ENCODE measurements at places on chromosomes 12 and 14.

DNA sequence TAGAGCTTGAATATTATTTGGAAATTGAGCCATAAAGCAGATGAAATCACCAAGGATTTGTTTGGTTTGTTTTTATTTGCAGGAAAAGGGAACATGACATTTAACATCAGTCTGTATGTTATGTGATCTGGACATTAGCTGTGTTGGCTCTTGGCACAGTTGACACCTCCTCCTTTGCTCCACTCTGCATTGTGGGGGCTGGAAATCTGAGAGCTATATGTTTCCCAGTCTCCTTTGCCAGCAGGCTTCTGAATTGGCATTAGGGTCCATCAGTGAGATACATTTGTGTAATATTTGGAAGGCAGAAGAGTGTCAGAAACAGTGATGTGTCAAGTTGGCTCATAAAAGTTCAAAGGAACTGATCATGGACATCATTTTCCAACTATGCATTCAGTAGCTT, 322.1 kb upstream of the ATP2B1 start:
- no peak for DNase-seq

GRCh38 chr14:96173636-96174475, 30.8 kb upstream of the BDKRB2 start:
- no peak for DNase-seq

DNA sequence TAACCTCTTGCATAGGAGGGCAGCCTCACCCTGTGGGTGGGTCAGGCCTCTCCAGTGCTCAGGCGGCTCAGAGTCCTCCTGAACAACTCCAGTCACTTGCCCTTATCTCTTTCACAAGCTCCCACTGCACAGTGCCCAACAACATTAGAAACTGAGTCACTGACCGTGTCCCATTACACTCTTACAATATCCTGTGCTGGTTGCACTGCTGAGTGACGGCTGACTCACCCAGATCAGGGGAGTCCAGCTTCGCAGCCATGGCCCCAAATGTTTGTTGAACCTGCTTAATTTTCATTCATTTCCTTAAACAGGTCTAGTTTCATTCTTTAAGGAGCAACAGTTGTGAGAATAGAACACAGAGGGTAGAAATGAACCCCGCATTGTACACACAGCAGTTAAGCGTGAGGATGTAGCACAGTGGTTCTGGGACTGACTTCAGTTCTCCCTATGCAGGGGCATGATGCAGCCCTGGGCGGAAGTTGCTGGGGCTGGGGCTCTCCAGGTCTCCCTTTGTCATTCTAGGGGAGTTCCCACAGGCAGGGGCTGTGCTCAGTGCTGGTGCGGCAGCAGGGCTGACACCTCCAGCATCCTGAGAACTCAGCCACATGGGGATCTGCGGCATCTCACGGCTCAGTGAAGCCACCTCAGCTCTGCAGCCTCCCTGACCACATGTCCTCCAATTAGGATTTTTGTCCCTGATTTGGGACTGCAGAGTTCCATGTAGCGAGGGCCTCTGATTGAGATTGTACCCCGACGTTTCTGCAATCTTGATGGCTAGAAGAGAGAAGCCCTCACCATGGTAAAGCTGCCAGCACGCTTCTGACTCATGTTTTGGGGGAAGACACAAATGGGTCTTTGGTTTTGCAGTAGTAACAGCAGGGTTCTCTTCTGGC, 16.1 kb downstream of the GPR68 start:
- no peak for DNase-seq

DNA sequence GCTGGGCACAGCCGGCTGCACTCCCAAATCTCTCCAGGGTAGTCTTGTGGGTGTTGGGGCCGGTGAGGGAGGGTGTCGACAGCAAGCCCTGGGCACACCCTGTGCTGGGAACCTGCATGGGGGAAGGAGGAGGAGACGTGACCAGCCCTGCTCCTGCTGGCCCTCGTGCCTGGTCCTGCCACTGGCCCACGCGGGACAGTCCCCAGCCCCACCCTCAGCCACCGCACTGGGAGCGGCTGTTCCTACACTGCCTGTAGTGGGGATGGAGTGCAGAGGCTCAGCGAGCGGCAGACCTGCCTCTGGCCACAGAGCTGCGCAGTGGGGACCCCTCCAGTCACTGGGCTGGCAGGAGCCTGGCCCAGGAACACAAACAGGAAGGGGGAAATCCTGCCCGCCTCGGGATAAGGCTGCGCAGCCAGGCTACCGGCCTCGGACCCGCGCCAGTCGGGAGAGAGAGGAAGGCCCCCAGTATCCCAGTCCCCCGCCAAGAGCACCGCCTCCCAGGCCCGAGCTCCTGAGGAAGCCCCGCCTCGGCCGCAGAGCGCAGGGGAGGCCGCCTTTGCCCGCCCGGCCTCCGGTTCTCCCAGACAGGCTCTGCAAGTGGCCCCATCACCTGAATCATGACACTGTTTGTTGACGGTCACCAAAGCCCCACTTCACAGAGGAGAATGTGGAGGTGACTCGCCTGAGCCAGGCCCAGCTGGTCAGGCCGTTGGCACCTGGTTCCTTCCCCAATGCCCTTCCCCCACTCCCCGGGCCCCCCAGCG, 10.6 kb downstream of the AHNAK2 start:
- no peak for DNase-seq

DNA sequence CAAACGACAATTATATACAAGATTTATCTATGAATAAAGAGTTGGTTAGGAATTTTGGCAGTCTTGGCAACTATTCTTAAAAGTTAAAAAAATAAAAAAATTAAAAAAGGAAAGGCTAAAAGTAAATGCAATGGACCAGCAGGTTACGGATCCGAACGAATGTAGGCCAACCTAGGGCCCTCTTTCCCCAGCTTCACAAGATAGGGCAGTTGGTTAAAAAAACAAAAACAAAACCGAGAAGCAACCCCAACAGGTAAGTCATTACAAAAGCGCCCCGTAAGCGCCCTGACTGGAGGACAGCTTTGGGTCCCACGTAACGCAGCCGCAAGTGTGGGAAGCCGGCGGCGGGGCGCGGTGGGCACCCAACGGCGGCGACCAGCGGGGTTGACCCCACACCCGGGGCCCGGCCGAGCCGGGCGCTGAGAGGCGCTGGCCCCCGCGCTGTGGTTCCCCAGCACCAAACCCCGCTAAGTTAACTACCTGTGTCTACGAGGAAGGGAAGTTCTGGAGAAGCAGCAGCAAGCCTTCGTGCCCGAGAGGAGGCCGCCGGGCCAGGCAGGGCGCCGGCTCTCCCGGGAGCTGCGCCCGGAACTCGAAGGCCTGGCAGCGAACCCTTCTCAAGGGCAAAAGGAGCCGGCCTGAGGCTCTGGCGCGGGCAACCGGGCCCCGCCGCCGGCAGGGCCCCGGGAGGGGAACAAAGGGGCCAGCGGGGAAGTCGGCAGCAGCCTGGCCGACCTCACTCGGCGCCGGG, 882 bp downstream of the HECTD1 start:
- DNase-seq = peak; percentile 23

GRCh38 chr14:29803045-29803444, 124.6 kb downstream of the PRKD1 start:
- DNase-seq = no peak

DNA sequence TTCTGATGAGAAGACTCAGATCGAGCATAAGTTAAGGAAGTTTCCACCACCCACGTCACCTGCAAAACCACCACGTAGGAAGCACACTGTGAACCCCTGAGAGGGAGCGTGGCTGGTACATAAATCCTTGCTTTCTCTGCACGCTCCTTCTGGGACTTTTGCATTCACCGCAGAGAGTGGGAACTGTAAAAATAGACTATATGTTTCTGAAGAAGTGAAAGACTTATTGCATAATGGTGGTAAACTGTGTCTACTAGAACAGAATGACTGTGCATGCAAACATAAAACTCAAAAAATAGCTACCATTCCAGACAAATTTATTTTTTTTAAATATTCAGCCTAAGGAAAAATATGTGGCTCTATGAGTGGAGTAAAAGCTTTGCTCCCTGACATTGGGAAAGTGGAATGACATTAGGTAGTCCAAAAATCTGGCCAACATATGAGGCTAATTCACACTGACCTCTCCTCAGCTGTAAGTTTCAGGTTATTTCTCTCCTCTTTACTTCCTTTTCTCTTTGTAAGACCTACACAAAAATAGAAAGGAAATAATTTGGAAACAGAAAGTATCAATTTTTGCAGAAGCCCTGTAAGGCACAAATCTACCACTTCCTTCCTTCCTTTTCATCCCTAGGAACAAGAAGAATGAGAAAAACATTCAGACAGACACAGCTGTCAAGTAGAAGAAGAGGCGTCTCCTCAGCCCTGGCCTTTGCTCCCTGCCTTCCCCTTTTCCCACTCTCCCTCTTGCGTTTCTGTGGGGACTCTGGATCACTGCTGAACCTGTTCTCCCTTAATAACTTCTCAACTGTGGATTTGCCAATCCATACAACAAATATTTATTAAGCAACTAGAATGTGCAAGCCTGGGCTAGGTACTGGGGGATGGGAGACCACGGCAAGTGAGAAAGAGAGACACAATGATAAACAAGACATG, 264.3 kb upstream of the FOXN3 start:
- no peak for DNase-seq

DNA sequence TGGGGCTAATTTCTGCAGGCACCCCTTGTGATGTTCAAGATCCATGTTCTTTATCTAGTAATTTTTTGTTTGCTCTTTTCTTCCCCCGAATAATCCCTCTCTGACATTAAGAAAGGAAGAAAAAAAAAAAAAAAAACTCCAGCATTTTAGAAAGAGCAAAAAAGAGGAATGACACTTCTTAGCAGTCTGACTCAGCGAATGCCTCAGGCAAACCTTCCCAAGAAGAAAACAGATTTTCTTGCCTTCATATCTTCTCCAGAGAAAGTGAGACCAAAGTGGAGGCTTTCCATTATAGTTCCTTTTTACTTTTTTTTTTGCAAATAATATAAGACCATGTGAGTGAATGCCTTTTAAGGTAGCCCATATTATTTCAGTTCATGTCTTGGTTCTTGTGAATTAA, 479.0 kb upstream of the SYT1 start:
- no peak for DNase-seq

DNA sequence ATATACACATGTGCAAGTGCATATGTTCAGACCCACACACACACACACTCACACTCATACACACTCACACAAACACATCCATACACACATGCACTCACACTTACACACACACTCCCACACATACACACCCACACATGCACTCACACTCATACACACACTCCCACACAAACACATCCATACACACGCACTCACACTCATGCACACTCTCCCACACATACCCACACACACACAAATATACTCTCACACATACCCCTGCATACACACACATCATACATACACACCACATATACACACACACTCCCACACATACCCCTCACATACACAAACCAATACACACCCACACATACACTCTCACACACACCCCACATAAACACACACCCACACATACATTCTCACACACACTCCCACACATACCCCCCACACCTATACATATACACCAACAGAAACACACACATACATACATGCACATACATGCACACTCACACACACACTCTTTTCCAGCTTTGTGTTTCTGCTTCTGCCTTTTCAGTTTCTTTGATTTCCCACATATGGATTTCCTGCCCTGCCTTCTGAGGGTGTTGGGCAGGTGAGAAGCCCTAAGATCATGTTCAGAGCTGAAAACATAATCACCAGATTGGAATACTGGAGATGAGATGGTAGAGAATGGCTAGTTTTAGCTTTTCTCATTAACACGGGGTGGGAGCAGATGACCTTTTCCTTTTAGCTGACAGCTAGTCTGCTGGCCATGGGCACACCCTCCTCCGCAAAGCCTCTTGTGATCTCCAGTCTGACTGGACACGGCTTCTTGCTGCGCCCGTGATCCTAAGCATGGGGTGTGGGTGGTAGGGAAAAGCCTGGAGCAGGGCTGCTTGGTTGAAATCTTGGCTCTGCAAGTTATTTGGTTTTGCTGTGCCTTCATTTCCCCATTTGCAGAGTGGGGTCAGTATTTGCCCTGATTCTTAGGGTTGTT, 214.0 kb downstream of the CHST11 start:
- no peak for DNase-seq

Data from nucleus accumbens (tissue), 56 donors.